ENCODE measurements at places on chromosomes 16 and 17.

- DNase-seq = no peak
These were observed 1.5 kb upstream of the RPL38 start for GRCh38 chr17:74201948-74202347.

DNA sequence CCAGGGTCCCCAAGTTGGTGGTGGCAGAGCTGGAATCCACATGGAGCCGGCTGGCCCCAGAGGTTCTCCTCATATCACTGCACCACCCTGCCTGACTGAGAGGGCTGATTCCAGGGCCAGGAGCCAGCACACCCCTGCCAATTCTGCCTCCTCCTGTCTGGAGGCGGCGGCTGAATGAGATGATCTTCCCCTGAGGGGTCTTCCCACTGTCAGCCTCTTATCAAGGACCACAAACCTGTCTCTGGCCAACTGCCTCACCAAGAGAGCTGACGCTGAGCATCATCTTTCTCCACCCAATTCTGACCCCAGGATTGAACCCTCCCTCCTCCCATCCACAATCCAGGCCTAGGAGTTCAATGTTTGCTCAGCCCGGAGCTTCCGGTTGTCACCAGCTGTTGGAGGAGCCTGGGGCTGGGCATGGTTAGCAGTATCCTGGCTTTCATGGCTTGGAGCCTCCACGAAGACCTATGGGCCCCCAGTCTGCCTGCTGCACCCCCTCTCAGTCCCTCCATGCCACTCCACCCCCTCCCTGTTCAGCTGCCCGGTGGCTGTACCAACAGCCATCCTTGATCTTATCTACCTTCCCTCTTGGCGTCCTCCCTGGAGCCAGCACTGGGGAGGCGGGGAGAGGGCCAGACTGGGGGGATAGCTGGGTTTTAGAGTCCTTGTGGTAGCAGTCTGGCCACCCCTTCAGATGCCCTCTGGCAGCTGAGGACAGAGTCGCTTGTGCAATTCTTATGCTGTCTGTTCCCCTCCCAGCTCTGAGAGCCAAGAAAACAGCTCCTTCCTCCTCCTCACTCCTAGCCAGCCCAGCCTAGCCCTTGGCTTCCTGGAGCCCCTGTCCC, 25.6 kb downstream of the ABCC3 start:
- DNase-seq = no peak

GRCh38 chr16:61323456-61323855, 712.8 kb downstream of the CDH8 start:
- DNase-seq = no peak

DNA sequence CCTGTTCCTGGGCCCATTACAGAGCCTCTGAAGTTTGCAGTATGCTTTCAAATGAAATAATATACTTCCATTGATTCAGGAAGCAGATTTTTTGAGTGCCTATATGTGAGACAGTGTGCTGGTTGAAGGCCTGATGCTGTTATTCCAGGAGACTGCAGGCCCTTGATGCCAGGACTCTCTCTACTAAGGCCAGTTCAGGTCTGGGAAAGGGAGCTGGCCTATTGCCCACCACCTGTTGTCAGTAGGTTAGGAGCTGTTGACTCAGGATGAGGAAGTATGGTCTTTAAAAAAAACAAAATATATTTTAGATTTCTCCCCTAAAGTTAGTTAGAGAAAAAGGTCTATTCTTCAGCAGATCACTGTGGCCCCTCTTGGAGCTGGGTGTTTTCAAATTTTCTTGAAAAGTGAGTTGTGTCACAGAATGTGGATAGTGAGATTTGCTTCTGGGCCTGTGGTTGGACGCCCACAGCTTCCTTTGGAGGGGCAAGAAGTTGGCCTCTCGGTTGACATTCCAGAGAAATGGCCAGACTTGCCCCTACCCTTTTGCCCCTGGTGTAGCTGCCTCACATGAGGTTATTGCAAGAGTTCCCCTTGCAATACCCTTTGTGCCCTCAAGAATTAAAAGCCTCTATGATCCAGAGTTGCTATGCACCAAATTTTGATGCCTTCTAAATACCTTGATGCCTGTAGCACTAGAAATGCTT, 7.9 kb downstream of the ESRP2 start:
- no peak for DNase-seq

DNA sequence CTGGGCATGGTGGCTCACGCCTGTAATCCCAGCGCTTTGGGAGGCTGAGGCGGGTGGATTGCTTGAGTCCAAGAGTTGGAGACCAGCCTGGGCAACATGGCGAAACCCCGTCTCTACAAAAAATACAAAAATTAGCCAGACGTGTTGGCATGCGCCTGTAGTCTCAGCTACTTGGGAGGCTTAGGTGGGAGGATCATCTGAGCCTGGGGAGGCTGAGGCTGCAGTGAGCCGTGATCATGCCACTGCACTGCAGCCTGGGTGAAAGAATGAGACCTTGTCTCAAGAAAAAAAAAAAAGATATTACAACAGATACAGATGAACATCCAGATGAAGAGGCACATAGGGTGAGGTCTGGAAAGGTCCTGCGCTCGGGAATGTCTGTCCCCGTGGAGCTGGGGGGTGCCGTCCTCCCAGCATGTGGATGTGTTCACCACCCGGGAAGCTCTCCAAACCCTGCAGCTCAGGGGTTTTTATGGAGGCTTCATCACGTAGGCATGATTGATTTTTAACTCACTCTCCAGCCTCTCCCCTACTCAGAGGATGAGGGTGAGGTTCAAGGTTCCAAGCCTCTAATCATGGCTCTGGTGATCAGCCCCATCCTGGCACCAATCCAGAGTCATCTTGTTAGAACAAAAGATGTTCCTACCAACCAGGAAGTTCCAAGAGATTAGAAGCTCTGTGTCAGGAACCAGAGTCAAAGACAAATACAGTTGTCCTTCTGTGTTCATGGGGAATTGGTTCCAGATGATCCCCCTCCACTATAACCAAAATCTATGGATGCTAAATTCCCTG, 85.0 kb upstream of the DNAJA2 start:
- no peak for DNase-seq

DNA sequence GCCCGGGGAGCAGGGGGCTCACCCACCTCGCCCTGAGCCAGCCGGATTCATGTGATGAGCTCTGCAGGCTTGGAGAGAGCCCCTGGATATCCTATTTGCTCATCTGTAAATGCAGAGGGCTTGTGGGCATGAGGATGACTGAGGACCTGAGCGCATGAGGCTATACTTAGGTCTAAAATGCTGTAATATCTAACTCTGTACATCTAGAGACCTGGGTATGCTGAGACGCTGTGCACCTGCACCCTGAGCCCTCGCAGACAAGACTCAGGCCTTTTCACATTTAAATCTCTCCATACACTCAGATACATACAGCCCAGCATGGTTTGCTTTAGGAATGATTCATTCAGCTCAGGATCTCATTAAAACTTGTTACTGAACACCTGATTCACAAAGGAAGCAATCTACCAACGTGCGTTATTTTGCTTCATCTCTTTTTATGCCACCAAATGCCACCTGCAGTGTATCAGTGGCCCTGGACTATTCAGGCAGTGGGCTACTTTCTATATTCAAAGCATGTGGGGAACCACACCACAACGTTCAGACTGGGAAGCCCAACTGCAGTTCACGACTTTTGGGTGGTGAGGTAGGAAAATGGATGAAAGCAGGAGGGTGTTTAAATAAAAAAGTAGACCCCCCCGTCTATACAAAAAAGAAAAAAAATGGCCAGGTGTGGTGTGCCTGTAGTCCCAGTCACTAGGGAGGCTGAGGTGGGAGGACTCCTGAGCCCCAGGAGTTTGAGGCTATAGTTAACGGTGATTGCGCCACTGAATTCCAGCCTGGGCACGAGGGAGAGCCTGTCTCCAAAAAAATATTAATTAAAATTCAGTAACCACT, 12.0 kb downstream of the USP7 start:
- no peak for DNase-seq

- no peak for DNase-seq
These were observed 9.7 kb upstream of the ALOX15B start for GRCh38 chr17:8029121-8029520.

All from stimulated activated CD8-positive, alpha-beta memory T cell treated with anti-CD3 and anti-CD28 coated beads, Interleukin-4, amount 100 ng/mL, for 24 hours (primary cell).